ENCODE measurements at places on chromosomes 4 and X. TPM values are rescaled to one million over a fixed set of nuclear protein-coding genes. Genes with fewer than 3 reads are reported as not detected.

DNA sequence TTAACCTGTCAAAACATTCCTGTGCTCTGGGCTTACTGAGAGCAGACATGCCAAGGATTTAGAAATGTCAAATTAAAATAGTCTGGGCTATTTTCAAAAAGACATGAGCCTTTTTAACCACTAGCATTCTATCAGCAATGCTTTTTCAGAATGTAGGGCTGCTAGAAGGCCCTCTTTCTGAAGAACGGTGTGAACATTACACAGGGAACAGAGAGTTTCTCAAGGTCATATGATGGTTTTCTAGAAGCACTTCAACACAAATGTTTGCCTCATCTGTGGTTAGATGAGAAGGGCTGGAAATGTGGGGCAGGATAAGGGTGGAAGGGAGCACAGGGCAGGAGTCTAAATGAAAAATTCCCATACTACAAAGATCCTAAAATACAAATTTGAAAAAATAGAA is 39.3 kb downstream of the GRIA3 start:
- DNase-seq = no peak

GRCh38 chrX:151702026-151702714 is 6.9 kb downstream of the PRRG3 start:
- DNase-seq = no peak

DNA sequence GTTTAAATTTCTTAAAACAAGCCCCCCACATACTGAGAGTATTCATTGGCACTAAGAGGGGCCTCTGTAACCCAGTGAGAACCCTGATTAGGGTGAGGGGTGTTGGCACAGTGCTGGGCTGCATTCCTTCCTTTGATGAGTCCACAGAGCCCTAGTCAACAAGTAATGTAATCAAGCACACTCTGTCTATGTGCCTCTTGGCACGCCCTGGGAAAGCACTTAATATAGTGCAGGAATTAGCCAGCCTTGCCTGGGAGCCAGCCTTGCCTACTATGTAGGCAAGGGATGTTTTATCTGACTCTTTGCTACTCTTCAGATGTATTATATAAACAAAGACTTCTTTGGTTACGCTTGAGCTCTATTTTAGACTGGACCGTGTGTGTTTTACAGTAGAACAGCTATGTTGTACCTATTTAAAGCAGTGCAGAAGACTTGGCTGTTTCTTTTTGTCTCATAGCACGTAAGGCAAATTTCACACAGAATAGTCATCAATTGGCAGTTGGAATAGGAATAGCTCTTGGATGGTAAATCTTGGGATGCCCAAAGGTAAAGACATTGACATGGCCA is 64.3 kb downstream of the FRAS1 start:
- DNase-seq = peak; percentile 48

GRCh38 chrX:10990418-10990817 is 120.7 kb upstream of the HCCS start:
- DNase-seq = no peak

- peak; percentile 21 for DNase-seq
Measured at GRCh38 chr4:99885063-99885664, 9.1 kb downstream of the LAMTOR3 start.

DNA sequence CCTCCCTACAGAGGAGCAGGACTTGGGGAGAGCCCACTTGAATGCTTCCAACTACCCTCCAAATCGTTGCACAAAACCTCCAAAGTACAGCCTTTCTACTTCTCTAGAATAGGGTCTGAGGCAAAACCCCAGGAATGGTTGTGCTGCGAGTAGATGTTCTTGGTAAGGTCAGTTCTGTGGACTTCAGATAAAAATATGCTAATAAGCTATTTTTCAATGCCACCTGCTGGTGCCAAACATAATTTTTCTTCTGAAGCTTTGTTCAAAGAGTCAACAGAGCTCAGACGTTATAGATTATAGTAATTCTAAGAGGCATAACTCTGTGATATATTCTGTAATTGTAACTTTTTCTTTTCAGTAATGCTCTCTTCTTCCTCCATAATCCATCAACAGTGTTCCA is 425.7 kb downstream of the GPAT3 start:
- no peak for DNase-seq

DNA sequence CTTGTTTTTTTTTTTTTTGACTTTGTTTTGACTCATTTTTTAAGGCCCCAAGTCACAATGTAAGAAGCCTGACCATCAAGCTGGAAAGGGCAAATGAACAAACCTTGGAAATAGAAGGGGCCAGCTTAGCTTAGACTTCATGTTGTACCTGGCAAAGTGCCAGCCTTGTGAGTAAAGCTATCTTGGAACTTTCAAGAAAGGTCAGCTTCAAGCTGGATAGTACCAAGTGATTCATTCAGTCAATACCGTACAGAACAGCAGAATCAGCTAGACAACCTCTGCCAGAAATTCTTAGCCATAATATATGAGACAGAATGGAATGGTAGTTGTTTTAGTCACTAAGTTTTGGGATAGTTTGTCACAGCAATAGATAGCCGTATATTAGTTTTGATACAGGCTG is 1492.2 kb upstream of the TENM3 start:
- DNase-seq = no peak

DNA sequence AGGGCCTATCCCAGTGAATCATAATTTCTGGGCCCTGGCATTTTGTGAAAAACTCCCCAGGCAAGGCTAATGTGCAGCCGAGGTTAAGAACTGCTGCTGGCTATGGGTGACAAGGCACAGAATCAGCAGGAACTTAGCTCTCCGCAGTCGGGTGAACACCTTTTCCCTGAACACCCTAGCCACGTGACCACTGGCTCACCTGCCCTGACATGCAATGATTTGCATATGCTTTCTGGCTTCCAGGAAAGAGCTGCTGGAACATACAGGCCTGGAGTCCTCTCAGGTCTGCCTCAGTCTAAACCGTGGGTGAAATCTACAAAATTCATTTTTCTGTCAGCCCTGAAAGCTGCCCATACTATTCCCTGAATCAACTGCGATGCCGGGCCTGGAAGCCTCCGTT is 56.6 kb downstream of the ZNF827 start:
- DNase-seq = no peak

- no peak for DNase-seq
Measured at GRCh38 chr4:127145006-127145540, 487.7 kb upstream of the INTU start.

Gene ADH1B
- polyA plus RNA-seq = 1,187 TPM

Gene PLAC8
- 7.7 TPM for polyA plus RNA-seq

Gene LRCH2
- polyA plus RNA-seq = 18.9 TPM

Gene SPANXN5
- not detected for polyA plus RNA-seq

Gene RAB41
- 0.73 TPM for polyA plus RNA-seq

Gene PABPC1L2B
- polyA plus RNA-seq = not detected
